ENCODE measurements at places on chromosomes 4 and X.

DNA sequence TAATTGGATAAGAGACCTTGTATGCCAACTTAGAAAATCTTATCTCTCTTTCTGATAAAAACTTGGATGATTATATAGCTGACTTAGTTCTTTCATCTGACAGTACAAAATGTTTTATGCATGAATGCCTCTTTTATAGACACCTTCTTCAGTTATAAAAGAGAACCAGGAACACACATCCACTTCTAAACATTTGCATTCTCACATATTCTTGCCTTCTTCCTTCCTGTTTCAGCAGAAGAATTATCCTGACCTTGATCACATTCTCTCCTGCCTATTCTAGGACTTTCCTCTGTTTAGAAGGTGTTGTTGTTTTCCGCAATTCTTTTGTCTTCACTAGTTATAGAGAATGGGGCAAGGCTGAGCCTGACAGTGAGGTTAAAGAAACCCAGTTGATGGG lies 80.9 kb downstream of the LARP7 start:
- peak; percentile 59 for DNase-seq

DNA sequence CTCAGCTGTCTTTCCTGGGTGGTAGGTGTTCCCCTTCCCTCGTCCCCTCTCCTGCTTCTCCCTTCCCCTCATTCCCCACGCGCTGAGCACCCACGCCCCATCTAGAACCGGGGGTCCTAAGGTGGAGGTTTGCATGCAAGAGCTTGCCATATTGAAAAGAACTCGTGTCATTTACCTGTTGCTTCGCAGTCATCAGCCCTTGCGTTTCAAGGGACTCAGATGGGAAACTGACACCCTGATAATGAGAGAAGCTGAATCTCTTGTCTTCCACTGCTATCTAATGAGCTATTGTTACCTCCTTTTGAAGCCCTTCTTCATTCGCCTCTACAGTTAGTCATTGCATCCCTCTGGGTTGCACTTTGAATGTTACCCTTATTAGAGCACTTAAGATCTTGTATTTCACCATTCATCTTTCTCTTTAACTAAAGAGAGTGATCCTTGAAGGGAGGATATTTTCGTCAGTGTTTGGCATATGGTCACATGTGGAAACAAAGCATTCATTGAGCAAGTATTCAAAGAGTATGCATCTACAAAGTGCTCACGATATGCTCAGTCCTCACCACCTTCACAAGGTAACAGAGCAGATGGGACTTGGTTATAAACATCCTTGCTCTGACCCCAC lies 25.7 kb downstream of the ARL9 start:
- no peak for DNase-seq

DNA sequence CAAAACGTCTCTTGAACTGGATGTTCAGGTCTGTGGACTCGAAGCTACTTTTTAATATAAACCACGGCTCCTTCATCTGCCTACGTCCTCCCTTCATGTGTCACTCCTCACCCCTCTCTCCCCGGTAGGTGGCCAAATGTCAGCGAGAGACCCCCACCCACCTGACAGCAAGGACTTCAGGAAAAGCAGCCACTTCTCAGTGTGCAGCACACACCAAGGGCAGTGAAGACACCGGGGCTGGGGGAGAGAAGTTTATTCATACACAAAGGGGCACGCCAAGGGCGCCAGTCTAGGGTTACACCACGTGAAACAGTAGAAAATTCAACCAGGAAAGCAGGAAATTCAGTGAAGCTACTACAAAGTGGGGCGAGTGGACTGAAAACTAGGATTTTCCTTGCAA lies 181.2 kb downstream of the AFAP1 start:
- no peak for DNase-seq

- DNase-seq: no peak
Observed at GRCh38 chr4:29002151-29002550, 1718.0 kb upstream of the PCDH7 start.

DNA sequence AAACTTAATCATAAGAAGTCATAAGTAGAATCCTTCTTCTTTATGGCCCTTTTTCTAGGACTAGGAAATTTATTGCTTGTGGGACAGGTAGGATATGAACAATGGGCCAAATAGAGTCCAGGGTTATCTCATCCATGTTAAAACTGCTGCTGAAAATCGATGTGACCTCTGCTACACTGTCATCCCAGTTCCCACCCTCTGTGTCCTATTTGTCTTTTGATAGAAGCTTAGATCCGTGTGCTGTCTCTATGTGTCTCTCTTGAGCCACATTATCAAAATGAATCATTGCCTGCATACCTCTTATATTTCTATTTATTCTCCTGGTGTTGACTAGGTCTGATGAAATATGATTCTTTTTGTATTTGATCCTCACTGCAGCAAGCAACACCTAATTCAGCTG lies 661.4 kb downstream of the DACH2 start:
- DNase-seq: no peak

DNA sequence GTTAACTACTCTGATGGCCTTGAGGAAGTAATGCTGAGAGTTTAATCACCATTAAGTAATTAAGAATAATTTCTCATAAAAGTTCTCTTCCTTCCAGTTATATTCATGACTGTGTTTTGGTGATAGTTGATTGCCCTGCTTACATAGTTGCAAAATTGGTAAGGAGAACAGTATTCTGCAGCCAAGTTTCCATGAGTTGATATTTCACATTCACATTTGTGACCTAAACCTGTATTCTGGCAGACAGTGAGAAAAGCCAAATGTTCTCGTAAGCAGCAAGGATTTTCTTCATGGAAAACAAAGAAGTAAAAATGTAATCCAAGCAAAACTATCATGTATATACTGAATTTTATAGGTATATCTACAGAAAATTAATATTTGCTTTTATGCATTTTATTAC lies 187.8 kb upstream of the NUDT6 start:
- DNase-seq: no peak

DNA sequence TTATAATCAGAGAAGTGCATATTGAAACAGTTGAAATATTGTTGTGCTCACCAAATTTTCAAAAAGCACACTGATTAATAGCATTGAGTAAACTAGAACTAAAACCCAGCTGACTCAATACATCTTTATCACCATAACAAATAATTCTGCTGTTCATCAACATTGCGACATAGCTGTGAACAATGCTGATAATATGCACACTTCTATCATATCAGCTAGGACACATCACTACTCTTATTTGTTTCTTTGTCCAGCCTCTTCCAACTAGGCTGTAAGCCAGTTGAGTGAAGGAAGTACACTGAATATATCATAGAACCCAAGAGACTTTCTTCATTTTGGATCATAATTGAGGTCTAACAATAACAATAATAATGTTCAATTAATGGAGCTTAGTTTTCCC lies 349.7 kb downstream of the IQCM start:
- DNase-seq: no peak

DNA sequence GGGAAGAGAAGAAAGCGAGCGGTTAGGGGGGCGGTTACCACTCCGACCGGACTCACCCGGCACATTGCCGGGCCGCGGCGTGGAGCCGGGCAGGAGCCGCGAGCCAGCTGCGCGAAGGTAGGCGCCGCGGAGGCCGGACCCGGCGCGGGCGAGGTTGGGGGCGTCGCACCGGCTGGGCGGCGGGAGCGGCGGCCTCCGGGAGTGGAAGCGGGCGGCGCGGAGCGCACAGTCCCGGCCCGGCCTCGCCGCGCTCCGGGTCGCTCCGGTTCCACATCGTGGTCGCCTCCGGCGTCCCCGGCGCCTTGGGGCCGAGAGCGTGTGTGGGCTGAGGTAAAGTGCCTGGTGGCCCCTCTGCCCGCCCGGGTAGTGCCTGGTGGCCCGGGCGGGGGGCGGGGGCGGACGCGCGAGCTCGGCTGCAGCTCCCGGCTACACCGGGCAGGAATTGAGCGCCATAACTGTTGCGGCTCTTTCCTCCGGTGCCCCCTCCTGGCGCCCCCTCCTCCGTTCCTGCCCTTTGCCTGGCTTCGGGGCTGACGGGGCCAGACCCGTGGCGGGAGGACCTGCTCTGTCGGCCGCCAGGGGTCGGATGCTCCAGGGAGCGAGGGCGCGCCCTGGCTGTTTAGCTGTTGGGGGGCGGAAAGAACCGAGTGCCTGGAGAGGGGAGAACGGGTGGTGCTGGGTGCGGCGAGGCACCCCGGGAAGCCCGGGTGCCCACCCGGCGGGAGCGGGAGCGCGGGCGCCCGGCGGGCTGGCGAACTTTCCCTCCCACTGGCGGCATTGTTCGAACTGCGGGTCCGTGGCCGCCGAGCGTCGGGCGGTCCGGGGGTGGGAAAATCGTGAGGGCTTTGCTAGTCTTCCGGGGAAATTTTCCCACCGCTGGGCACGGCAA lies 626 bp downstream of the JADE3 start:
- DNase-seq: peak; percentile 66

All from Karpas-422 (cell line).